ENCODE measurements at places on chromosomes 1 and 21. TPM values are rescaled to one million over a fixed set of nuclear protein-coding genes. Genes with fewer than 3 reads are reported as not detected.

The TDRD5 gene
- total RNA-seq = 0.18 TPM

DNA sequence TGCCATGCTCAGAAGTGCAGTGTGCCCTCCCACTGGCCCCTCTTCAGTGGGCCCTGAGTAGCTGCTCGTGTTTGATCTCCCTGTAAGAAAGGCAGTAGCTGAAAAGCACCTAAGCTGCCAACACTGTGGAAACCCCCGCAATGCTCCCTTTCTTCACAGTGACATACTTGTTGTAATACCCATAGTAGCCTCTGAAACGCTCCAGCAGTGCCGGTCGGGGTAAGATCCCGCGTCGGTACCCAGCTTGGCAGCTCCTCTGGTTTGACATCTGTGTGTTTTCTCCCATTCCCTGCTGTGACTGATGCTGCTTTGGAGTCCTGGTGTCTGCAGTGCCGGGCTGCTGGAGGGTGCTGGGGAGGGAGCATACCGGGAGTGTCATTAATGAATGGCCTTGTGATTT is 3.6 kb downstream of the CHAF1B start:
- no peak overlapping the region for H3K4me3 ChIP-seq
- H3K36me3 ChIP-seq = no peaks in the 10 kb centered on the region
- no peak overlapping the region for H3K27ac ChIP-seq
- DNase-seq = peak; percentile 57

GRCh38 chr1:194568610-194569009 is 1382.2 kb upstream of the B3GALT2 start:
- H3K4me1 ChIP-seq = no peaks in the 10 kb centered on the region
- H3K4me3 ChIP-seq = no peak overlapping the region
- no peaks in the 10 kb centered on the region for H3K36me3 ChIP-seq

GRCh38 chr21:43942201-43942600 is 69.9 kb upstream of the TRAPPC10 start:
- H3K27me3 ChIP-seq = no peaks in the 10 kb centered on the region
- H3K4me3 ChIP-seq = no peak overlapping the region
- DNase-seq = no peak
- no peak overlapping the region for H3K27ac ChIP-seq
- H3K4me1 ChIP-seq = peaks cover 5% of the 10 kb centered on the region
- H3K36me3 ChIP-seq = peaks cover 8% of the 10 kb centered on the region

The MAP3K21 gene
- 7.7 TPM for total RNA-seq

The KRTAP13-2 gene
- total RNA-seq = not detected

- no peaks in the 10 kb centered on the region for H3K4me1 ChIP-seq
- H3K27me3 ChIP-seq = no peaks in the 10 kb centered on the region
- peak; percentile 20 for DNase-seq
- H3K27ac ChIP-seq = no peak overlapping the region
Observed at GRCh38 chr1:188822248-188822647, 1655.4 kb downstream of the BRINP3 start.

Data from lung (tissue), 17 donors.